Fibroblast of skin of left quadriceps (primary cell): ENCODE measurements at places on chromosomes 7 and 10.

- DNase-seq = no peak
Measured at GRCh38 chr10:50988792-50989191, 85.5 kb upstream of the PRKG1 start.

DNA sequence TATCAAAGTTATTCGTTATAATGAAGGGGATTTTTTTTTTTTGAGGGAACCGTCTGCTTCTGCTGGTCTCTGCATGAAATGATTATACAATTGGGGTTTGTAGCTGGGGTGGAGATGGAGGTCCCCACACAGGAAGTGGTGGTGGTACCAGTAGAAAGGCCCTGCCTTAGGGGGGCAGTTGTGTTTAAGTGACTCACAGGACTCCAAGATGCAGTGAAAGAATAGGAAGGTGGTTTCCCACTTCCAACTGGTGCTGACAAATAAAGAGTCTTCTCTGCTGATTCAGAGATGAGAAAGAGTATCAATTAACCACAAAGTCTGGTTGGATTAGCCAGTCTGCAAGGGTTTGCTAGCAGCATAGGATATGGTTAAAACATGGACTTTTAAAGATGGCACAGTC, 376.0 kb downstream of the SORCS3 start:
- peak; percentile 26 for DNase-seq

- no peak for DNase-seq
Measured at GRCh38 chr7:76507723-76508406, 2.5 kb upstream of the UPK3B start.

GRCh38 chr10:4646547-4646946, 179.5 kb upstream of the AKR1E2 start:
- DNase-seq = no peak

DNA sequence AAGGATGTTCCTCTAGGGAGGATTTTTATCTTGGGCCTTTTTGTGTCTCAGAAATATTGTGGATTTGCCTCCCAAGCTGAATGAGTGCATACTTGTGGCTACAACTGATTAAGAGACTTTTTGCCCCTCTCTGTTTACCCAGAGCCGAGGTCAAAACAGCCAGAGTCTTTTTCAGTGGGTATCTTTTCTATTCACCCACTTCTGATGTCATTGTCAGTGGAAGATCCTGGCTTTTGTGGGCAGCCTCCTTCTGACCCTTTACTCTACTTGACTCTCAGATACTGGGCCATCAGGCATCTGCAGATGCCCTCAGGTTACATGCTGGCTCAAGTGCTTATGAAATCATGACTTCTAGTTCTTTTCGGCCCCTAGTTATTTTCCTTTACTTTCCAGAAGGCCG, 19.6 kb upstream of the PIP4K2A start:
- DNase-seq = no peak

GRCh38 chr7:138243430-138243829, 167.2 kb downstream of the AKR1D1 start:
- DNase-seq = no peak

- DNase-seq = peak; percentile 15
Measured at GRCh38 chr7:17725821-17726220, 214.5 kb downstream of the SNX13 start.

GRCh38 chr7:141418066-141418465, 133.1 kb upstream of the AGK start:
- no peak for DNase-seq

- DNase-seq = no peak
Measured at GRCh38 chr7:139482662-139483466, 609 bp downstream of the KLRG2 start.
